ENCODE measurements at places on chromosomes 12 and 14.

- peak; percentile 33 for DNase-seq
Measured at GRCh38 chr14:73612339-73613045, at the start of gene ACOT6. TSS of gene ACOT6 (plus strand) at chr14:73612517. CDS start at chr14:73612572, 55 bp downstream.

DNA sequence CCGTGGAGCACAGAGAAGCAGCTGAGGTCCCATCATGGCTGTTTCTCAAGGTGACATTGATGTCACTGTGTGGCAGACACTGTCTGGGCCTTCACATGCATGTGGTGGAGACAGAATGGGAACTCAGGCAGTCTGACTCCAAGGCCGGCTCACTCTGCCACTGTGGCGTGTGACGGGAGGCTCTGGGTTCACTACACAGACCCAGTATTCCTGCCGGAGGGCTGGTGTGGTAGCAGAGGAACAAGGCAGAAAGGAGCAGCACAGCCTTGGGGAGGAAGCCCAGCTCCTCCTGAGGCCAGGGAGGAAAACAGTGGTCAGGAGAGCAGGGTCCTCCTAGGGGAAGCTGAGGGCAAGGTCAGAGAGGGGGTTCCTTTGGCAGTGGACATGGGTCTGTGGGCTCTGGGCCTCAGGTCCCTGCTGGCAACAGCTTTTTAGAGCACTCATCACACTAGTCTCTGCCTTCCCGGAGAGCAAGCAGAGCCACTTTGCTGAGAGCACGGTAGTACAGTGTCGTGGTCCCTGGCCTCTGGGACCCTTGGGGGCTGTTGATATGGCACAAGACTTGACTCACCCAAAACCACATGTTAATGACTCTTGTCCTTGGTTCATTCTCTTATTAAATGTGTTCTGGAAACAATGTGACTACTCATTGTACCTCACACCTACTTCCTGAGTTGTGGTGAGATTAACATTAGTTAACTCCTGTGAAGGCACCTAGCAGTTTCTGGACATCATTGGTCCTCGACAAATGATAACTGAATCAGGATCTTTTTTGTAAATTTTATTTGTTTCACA lies 21.3 kb downstream of the DCAF4 start:
- DNase-seq: peak; percentile 7

DNA sequence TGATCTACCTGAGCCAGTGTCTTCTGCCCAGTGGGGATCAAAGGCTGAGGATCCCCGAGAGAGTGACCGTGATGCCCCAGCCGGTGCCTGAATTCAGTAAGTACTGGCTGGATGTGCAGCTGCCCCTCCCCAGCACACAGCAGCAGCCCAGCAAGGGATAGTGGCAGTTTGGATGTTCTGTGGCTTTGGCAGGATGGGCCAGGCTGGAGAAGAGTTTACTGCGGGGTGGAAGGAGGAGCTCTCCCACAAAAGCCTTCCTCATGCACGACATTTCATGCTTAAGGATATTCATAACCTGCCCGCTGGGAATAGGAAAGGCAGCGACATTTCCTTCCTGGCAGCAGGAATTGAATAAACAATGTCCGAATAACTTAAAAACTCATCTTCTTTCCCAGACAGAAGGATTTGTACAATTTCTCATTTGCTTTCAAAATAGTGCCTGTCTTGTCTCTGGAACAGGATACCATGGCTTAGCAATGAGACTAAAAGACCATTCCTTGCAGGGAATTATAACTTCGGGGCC lies 135.6 kb upstream of the PRMT8 start:
- no peak for DNase-seq

- DNase-seq: no peak
Measured at GRCh38 chr12:127886827-127887226, 380.1 kb upstream of the TMEM132C start.

DNA sequence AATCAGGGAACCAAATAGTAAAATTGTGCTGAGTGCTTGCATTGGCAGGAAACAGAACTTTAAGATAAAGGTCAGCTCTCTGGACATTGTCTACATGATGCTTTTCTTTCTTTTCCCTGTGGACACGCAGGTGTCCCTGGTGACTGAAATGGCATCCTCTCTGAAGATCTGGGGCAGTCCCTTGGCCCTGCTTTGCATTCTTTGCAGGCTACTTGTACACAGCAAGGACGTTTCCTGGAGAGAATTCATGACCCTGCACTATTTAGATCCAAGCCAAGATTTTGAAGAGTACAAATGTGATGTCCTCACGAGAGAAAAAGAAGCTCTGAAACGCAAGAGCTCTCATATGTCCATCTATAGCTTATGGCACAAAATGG lies 11.3 kb upstream of the EDDM3A start:
- no peak for DNase-seq

DNA sequence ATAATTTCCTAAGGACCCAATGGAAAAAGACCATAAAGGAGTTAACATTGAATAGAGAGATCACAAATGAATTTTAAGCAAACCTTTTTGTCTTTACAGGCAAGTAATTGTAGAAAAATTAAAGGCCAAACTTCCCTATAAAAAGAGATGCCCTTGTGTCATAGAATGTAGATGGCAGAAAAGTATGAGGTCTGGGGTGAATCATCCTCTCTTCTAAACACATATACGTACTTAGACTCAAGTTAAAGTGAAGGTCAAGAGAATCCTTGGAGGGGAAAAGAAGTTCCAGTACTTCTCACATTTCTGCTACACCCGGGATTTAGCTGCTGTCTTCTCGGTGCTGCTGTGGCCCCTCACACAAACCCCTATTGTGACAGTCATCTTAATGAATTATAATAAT lies 116.2 kb upstream of the ARID2 start:
- DNase-seq: peak; percentile 19

- no peak for DNase-seq
Measured at GRCh38 chr14:103319422-103319821, 14.6 kb upstream of the EIF5 start.

DNA sequence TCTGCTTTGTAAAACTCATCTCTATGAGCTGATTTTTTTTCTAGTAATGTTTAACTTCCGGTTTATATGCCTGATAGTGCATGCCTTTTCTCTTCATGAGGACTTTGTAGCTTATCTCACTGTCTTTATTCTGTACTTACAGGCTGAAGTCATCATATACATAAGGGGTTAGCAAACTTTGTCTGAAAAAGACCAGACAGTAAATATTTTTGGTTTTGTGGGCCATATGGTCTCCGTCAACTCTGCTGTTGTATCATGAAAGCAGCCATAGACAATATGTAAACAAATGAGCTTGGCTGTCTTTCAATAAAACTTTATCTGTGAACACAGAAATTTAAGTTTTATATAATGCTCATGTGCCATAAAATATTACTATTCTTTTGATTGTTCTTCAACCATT lies 172.1 kb downstream of the GXYLT1 start:
- DNase-seq: no peak

DNA sequence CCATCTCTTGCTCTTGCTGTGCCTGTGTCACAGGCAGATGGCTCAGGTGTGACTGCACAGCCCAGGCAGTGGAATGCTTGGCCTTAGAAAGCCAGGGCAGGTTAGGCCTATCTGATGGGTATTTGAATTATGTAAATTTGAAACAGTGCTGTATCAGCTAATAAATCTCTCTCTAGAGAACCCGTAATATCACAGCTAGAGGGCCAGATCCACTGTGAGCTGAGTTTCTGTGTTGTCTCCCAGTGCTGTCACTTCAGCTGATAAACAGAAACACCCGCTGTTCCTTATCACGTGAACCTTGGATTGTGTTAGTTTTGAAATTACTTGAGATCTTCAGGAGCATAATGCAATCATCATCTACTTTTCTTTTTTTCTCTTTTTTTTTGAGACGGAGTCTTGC lies 21.5 kb upstream of the ALDH2 start:
- no peak for DNase-seq

- DNase-seq: no peak
Measured at GRCh38 chr12:102120564-102120873, 536 bp downstream of the PARPBP start.

DNA sequence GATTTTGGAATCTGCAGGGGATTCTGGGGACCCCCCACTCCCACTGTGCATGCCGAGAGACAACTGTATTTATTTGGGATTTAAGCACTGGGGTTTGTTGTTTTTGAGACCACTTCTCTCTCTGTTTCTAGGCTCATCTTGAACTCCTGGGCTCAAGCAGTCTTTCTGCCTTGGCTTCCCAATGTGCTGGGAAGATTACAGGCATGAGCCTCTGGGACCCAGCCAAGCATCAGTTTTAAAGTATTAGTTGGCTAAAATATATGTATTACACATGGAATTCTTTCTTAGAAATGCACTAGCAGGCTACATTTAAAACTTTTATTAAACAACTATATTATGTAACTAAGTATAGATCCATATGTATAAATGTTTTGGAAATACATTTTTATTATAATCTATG lies 78.3 kb downstream of the AEBP2 start:
- no peak for DNase-seq

GRCh38 chr12:119444462-119445044 lies 110.0 kb downstream of the CCDC60 start:
- no peak for DNase-seq

DNA sequence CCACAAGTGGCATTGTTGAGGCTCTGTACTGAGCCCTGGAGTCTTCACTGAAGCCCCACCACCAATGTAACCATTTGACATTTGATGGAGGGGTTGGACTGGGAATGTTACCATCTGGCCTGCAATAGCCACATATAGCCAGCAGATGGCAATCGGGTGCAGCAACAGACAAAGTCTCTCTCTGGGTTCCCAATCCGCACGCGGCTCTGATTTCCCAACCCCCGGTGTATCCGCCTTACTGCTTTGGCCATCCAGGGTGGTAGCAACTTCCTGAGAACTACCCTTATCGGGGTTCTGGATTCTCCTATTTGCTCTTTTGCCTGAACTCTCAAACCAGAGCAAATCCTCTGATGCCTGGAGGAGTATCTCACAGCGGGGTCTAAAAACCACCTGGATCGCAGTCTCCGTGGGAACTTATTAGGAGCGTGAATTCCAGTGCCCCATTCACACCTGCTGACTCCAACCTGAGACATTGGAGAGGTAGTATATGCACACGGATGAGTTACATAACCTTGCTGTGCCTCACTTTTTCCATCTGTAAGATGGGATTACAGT lies 14.2 kb downstream of the VRTN start:
- DNase-seq: peak; percentile 14

GRCh38 chr14:23727566-23728335 lies 91.6 kb downstream of the DHRS2 start:
- DNase-seq: peak; percentile 71

GRCh38 chr14:101537286-101537685 lies 24.0 kb upstream of the DIO3 start:
- DNase-seq: no peak

DNA sequence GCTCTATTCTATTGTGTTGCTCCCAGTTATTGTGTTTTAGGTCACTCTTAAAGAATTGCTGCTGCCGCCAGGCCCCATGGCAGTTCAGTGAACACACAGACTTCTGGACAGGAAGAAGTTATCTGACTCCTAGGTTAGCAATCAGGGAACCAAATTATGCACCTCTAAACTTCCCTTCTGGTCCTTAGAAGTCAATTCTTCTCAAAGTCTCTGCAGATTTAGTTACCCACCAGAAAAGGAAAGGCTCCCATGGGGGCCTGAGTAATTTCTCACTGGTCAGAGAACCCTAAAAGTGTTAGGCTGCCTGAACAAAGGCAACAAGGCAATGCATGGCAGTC lies 10.0 kb downstream of the EMP1 start:
- no peak for DNase-seq

GRCh38 chr14:23435543-23436326 lies at the start of gene MYH7:
TSS of gene MYH7 (minus strand) at chr14:23435660. CDS start at chr14:23433732, 1,928 bp downstream.
- DNase-seq: no peak

DNA sequence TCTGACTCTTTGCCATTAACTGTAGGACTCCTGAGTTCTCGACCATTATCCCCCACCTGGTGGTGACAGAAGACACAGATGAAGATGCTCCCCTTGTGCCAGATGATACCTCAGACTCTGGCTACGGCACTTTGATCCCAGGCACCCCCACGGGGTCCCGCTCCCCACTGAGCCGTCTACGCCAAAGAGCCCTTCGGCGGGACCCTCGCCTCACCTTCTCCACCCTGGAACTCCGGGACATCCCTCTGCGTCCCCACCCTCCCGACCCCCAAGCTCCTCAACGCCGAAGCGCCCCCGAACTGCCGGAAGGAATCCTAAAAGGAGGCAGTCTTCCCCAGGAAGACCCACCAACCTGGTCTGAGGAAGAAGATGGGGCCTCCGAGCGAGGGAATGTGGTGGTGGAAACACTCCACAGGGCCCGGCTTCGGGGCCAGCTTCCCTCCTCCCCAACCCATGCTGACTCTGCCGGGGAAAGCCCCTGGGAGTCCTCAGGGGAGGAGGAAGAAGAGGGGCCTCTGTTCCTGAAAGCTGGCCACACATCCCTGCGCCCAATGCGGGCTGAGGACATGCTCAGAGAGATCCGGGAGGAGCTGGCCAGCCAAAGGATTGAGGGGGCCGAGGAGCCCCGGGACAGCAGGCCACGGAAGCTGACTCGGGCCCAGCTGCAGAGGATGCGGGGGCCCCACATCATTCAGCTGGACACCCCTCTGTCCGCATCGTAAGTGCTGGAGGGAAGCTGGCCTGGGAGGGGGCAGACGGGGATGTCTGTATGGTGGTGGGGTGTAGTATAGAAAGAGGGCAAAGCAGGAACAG lies 14.4 kb downstream of the TNFRSF1A start:
- DNase-seq: no peak

- peak; percentile 34 for DNase-seq
Measured at GRCh38 chr12:124994437-124994975, 1.1 kb downstream of the BRI3BP start.

- no peak for DNase-seq
Measured at GRCh38 chr14:72616294-72616693, 277.6 kb downstream of the DPF3 start.

- no peak for DNase-seq
Measured at GRCh38 chr12:52197371-52198231, 5.8 kb upstream of the KRT80 start.

GRCh38 chr14:21210023-21210422 lies 54.2 kb upstream of the OR5AU1 start:
- DNase-seq: no peak

DNA sequence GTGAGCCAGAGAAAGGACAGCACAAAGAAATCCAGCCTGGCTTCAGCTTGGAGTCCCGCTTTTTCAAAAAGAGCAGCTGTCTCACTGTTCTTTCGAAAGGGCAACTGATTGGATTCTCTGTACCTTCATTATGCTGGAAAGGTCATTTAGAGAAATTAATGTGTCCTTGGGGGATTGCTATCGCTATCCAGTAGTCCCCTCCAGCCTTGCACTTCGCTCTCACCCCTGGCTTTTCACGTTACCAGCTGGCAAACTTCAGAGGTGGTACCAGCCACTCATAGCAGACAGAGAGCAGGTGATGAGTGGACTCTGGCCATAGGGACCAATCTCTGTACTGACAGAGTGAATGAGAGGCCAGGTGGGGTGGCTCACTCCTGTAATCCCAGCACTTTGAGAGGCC lies 11.8 kb upstream of the NUAK1 start:
- no peak for DNase-seq

GRCh38 chr14:61187196-61187905 lies 93.8 kb downstream of the TMEM30B start:
- no peak for DNase-seq

GRCh38 chr14:81859046-81859445 lies 325.4 kb upstream of the SEL1L start:
- no peak for DNase-seq

DNA sequence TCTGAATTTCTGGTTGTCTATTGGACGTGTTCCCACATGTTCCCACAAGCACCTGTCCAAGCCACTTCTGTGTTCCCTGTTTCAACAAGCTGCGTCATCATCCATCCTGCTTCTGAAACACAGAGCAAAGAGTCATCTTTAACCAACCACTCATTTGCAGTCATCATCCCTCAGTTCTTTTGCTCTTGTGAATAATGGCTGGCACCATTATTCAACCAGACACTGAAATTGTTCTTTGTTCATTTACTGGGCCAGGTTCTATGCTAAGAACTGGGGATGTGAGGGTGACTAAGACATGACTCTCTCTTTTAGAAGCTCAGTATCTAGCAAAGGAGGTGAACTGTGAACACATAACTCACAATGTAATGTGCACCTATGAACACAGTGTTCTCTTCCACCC lies 40.7 kb upstream of the ANO4 start:
- peak; percentile 100 for DNase-seq

All from foreskin keratinocyte (primary cell).